Hepatocyte (in vitro differentiated cells): ENCODE measurements at places on chromosomes 1 and 21. TPM values are rescaled to one million over a fixed set of nuclear protein-coding genes. Genes with fewer than 3 reads are reported as not detected.

Gene ACTN2
- total RNA-seq = 0.17 TPM in 1 of 2 replicates, not detected in the other

Gene PSEN2
- total RNA-seq = 12.9 and 14.2 TPM in 2 replicates

Gene FOXO6
- 0.80 and 1.4 TPM in 2 replicates for total RNA-seq

Gene ERG
- 4.7 and 5.1 TPM in 2 replicates for total RNA-seq

Gene NUF2
- total RNA-seq = 4.4 and 7.0 TPM in 2 replicates

Gene AJAP1
- 0.13 and 0.32 TPM in 2 replicates for total RNA-seq

Gene PDC
- not detected in 2 replicates for total RNA-seq

Gene IGSF9
- 5.3 and 8.2 TPM in 2 replicates for total RNA-seq

Gene CRYAA
- total RNA-seq = not detected in 2 replicates

Gene CD160
- total RNA-seq = not detected in 2 replicates

Gene EPHB2
- 11.9 and 18.3 TPM in 2 replicates for total RNA-seq

GRCh38 chr1:27435566-27436203 is 43.3 kb downstream of the GPR3 start:
- H3K27me3 ChIP-seq = no peaks in the 10 kb centered on the region
- no peak overlapping the region for H3K4me3 ChIP-seq
- DNase-seq = no peak
- H3K4me1 ChIP-seq = peaks cover 20% of the 10 kb centered on the region
- H3K36me3 ChIP-seq = no peaks in the 10 kb centered on the region

GRCh38 chr21:46021398-46021797 is 39.8 kb downstream of the COL6A1 start:
- H3K4me3 ChIP-seq = no peak overlapping the region
- H3K4me1 ChIP-seq = peaks cover 45% of the 10 kb centered on the region
- no peak for DNase-seq
- no peaks in the 10 kb centered on the region for H3K36me3 ChIP-seq
- peak overlapping the region; percentile 85 for H3K27ac ChIP-seq

GRCh38 chr1:106621853-106622252 is 434.6 kb upstream of the PRMT6 start:
- H3K4me1 ChIP-seq = no peaks in the 10 kb centered on the region
- no peak for DNase-seq
- H3K4me3 ChIP-seq = no peak overlapping the region
- no peak overlapping the region for H3K27ac ChIP-seq
- H3K27me3 ChIP-seq = no peaks in the 10 kb centered on the region

GRCh38 chr1:79150576-79150975 is 144.0 kb upstream of the ADGRL4 start:
- DNase-seq = no peak
- H3K27ac ChIP-seq = no peak overlapping the region
- H3K27me3 ChIP-seq = no peaks in the 10 kb centered on the region
- no peaks in the 10 kb centered on the region for H3K36me3 ChIP-seq

DNA sequence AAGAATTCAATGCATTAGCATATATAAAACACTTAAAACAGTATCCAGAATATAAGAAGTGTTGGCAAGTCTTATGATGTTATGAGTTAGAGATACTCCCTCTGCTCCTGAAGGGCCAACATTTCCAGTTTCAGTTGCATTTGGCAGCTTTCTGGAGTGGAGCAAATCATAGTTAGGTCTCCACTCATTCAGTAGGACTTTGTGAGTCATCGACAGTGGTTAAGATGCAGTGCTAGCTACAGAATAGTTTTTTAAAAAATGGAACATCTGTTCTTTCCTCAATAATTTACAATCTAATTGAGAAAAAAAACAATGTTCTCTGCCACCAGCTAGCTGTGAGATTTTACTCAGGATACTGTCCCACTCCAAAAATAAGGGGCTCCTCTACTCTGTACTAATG is 389.1 kb downstream of the HLX start:
- H3K4me1 ChIP-seq = no peaks in the 10 kb centered on the region
- H3K27me3 ChIP-seq = no peaks in the 10 kb centered on the region
- H3K4me3 ChIP-seq = no peak overlapping the region
- H3K36me3 ChIP-seq = no peaks in the 10 kb centered on the region
- H3K27ac ChIP-seq = no peak overlapping the region

- H3K4me1 ChIP-seq = peaks cover 13% of the 10 kb centered on the region
- peak within 1 kb of the TSS; percentile 43 for H3K4me3 ChIP-seq
- DNase-seq = peak; percentile 32
- peak within 1 kb of the TSS; percentile 7 for H3K27ac ChIP-seq
Observed at GRCh38 chr21:36134803-36135390, at the start of gene CBR3. TSS of gene CBR3 (plus strand) at chr21:36135079. CDS start at chr21:36135193, 114 bp downstream.

- no peak overlapping the region for H3K27ac ChIP-seq
- no peak for DNase-seq
- no peaks in the 10 kb centered on the region for H3K27me3 ChIP-seq
- no peak overlapping the region for H3K4me3 ChIP-seq
Observed at GRCh38 chr1:55632906-55633305, 417.7 kb upstream of the USP24 start.

- no peak overlapping the region for H3K4me3 ChIP-seq
- H3K4me1 ChIP-seq = no peaks in the 10 kb centered on the region
- no peak for DNase-seq
- no peaks in the 10 kb centered on the region for H3K36me3 ChIP-seq
- H3K27me3 ChIP-seq = no peaks in the 10 kb centered on the region
Observed at GRCh38 chr1:87916965-87917364, 588.3 kb downstream of the LMO4 start.

- H3K4me3 ChIP-seq = no peak overlapping the region
- no peaks in the 10 kb centered on the region for H3K27me3 ChIP-seq
- peaks cover 4% of the 10 kb centered on the region for H3K36me3 ChIP-seq
Observed at GRCh38 chr21:25944672-25945213, 210.0 kb downstream of the GABPA start.

- no peak for DNase-seq
- no peaks in the 10 kb centered on the region for H3K27me3 ChIP-seq
- no peak overlapping the region for H3K4me3 ChIP-seq
- peaks cover 17% of the 10 kb centered on the region for H3K4me1 ChIP-seq
Observed at GRCh38 chr21:34148419-34148804, 75.0 kb downstream of the MRPS6 start.

- H3K36me3 ChIP-seq = no peaks in the 10 kb centered on the region
- H3K27me3 ChIP-seq = no peaks in the 10 kb centered on the region
- no peaks in the 10 kb centered on the region for H3K4me1 ChIP-seq
- no peak for DNase-seq
- no peak overlapping the region for H3K27ac ChIP-seq
Observed at GRCh38 chr1:23452011-23452411, 27.5 kb upstream of the TCEA3 start.

DNA sequence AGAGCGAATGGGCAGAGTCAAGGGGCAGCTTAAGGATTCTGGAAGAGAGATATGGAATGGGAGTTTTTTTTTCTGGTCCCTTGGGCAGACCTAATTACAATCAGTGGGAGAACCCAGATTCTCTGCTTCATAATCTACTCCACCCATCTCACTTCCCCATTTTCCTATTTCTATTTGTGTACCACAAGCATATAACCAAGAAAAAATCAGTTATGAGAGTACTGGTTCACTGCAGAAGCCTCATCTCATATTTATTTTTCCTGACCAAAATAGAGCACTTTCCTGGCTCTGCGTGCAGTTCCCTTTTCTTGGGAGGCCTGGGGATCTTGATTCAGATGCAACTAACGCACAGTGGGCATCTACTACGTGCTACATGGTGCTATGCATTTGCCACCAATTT is 82.2 kb upstream of the SLFNL1 start:
- peaks cover 9% of the 10 kb centered on the region for H3K4me1 ChIP-seq
- DNase-seq = no peak
- no peaks in the 10 kb centered on the region for H3K36me3 ChIP-seq
- H3K27me3 ChIP-seq = no peaks in the 10 kb centered on the region
- H3K27ac ChIP-seq = no peak overlapping the region
- no peak overlapping the region for H3K4me3 ChIP-seq

- H3K4me1 ChIP-seq = no peaks in the 10 kb centered on the region
- no peak overlapping the region for H3K27ac ChIP-seq
Observed at GRCh38 chr1:175888996-175889395, 145.6 kb upstream of the TNR start.

DNA sequence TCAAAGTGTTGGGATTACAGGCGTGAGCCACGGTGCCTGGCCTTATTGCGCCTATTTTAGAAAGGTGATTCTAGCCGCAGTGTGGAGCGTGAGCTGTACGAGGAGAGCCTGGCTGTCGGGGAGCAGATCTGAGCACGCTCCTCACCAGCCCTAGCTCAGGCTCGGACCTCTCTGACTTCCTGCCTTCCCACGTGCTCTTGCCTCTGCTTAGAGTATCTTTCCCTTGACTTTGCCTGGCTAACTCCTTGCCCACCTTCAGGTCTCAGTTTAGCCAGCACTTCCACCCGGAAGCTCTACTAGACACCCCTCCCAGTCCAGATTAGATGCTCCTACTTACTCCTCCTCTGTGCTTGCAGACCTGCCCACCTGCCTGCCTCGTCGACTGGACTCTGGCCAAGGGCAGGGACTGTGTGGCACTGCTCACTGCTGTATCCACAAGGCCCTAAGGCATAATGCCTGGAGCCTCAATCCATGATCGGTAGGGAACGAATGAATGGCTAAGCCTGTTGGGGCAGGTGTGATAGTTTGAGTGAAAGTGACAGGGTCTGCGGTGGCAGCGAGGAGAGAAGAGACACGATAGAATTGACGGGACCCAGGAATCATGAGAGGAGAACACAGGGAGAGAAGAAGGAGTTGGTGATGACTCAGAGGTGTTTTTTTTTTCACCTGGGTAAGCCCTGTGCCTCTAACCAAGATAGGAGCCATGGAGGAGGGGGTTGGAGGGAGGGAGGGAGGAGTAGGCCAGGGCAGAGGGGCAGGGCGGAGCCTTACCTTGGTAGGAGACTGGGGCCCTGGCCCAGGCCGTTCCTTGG is 28.1 kb upstream of the WASF2 start:
- H3K36me3 ChIP-seq = no peaks in the 10 kb centered on the region
- DNase-seq = peak; percentile 83
- H3K4me1 ChIP-seq = peaks cover 58% of the 10 kb centered on the region
